ENCODE measurements at places on chromosomes 3 and 15.
A peak's percentile ranks its signal among the peaks of the same experiment; 100 is the strongest.

DNA sequence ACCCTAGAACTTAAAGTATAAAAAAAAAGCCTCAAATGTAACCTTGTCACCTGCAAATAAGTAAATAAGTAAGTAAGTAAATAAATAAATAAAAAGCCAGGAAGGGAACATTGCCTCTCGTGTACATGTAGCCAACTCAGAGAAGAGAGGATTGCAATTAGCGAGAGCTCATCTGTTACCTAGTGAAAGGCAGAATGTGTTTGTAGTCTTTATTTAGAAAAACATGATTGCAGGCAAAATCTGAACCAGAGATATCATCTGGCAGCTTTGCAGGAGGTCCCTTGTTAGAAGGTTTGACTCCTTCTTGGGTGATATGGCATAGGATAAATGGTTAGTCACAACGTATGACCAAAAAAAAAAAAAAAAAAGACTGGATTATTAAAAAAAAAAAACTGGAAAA is 71.6 kb upstream of the SYN2 start:
- DNase-seq: no peak

DNA sequence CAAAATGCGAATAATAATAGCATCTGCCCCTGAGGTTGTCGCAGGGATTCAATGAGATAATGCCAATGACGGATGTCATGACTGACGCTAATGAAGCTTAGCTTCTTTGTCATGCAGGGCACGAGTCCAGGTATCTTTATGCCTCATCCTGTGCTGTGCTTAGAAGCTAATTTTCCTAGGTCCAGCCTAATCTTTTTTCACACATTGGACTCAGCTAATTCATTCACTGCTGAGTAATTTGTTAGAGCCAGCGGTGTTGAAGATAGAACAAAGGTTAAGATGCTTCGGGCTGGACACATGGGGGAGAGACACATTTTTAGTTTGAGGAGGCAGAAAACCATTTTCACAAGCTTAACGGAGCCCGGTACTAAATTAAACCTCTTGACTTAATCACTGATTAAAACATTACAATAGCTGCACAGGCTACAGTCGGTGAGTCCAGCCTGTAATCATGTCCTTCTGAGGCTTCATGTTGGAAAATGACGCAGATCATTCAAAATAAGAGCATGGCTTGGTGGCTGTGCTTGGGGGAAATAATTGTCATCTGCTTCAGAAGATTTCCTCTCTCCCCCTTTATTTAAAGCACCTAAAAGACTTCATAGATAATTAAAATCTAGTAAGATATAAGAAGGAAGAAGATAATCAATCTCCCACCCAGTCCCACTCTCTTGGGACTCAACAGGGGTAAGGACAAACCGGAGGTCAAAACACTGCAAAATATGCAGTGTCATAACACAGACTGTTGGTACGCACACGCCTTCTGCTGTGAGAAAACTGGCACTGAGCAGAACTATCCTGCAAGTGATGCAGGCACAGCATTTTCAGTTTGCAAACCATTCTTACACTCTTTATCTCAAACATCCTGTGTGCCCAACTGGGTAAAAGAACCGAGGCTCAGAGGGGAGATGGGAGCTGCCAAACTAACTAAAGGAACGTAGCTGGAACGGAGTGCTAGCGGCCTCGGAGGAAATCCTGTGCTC is 3.3 kb upstream of the CCDC174 start:
- peak; percentile 31 for DNase-seq

DNA sequence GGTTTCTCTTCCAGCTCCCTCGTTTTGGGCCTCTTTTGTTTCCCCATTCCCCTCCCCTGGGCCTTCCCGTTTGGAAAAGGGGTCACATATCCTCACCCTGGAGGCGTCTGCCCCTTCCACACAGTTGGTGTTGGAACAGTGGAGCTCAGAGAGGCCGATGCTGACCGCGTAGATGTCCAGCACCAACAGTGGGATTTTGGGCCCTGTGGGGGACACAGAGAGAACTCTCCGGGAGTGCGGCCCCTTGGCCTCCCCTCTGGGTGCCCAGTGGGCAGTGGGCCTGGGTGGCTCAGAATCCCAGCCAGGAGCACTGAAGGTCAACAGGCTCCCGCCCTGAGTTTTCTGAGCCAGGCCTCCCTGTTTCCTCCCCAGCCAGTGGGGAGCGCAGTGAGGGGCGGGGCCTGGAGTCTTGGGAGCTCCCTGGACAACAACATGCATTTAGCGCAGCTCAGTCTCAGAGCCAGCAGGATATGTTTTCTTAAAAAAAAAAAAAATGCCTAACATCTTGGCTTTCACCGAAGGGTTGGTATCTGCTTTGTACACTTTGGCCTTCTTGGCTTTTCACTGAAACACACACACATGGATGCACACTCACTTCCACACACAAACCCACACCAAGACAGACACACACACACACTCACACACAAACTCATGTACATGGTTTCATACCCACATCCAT is 670 bp upstream of the ISLR start:
- no peak for DNase-seq

DNA sequence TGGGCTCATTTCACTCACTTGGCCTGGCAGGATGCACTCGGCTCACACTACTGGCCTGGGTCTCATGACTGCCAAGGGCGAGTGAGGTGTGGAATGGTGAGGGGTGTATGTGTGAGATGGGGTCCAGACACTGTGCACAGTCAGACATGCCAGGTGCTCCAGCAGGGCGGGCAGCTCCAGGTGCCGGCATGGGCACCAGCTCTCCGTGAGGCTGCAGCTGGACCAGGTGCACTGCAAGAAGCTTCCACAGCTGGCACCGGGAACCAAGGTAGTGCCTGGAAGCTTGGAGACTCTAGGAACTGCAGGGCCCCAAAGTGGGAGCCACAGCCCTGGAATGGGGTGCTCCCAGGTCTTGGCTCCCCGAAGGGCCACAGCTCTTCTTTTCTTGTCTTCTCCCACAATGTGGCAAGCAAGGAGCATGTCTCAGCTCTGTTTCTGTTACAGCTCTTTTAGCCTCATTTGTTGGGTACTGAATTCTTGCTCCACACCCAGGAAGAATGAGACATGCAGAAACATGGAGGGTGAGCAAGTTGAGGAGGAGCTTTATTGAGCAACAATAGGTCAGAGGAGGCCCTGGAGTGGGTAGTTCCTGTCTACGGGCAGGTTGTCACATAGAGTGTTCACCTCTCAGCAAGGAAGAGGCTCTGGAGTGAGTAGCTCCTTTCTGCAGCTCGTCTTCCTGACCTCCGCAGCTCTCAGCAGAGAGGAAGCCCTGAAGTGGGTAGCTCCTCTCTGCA is 762.8 kb downstream of the CADM2 start:
- no peak for DNase-seq

DNA sequence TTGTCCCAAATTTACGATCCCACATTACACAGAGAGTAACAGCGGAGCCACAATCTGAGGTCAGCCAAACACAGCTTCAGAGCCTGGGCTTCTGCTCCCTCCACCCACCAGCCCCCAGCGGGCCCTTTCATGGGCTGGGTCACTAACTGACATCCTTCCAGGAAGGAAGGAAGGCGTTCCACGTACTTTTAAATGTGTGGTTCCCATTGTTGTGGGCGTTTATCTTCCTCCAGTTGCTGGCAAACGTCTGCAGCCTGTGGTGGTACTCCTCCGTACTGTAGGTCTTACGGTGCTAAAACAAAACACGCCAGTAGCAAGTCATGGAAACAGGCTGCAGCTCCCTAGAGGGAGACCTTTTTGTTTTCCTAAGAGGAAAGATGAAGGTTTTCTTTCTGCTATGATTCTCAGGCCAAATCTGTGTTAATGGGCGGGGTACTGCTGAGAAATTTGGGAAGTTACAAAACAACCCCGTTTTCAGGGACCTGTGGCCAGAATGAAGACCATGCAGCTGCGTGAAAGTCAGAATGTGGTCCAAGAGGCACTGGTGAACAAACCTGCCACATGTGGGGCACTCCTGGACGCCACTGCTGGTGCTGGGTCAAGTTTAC is 7.6 kb downstream of the CTSH start:
- DNase-seq: no peak

- DNase-seq: no peak
These were observed 17.2 kb upstream of the RAP2B start for GRCh38 chr3:153144779-153145178.

DNA sequence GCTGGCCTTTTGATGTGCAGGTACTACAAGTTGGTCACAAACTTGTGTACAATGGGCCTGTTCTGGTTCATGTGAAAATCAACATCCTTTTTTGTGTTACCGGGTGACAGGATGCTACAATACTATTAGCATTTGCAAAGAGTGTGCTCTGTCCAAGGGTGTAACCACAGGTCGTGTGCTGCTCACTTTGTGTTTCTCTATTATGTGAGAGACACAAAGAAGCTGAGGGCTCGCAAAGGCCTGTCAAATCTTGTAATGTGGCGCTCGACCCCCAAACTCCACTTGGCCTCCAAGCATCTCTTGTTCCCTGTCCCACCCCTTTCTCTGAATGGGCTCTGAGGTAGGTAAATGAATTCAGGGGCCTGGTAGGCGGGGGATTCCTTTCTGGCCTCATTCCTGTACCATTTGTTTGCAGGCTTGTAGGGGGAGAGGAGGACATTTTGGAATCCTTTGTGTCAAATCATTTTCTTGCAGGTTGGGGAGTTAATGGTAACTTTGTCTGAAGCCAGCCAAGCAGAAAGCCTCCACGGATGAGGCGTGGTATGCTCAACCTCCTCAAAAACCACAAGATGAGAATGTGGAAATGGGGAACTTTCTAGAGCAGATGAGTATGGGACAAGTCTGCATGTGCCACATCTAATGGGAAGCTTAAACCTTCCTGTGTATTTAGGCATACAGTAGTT is 109.1 kb downstream of the OPA1 start:
- DNase-seq: no peak

DNA sequence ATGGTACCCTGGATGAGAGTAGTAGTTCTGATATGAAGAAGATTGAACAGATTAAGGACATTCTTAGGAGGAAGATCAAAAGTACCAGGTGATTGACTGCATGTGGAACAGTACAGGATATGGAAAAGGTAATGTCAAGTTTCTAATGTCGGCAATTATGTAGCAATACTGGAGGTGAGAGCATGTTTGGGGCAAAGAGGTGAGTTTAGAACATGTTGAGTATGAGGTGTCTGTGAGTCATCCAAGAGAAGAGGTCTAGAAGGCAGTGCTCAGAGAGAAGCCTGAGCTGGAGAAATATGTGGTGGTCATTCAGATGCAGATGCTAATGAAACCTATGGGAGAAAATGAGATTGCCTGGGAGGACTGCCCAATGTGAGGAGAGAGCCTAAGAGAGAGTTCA is 305.6 kb downstream of the ZBTB20 start:
- DNase-seq: no peak

DNA sequence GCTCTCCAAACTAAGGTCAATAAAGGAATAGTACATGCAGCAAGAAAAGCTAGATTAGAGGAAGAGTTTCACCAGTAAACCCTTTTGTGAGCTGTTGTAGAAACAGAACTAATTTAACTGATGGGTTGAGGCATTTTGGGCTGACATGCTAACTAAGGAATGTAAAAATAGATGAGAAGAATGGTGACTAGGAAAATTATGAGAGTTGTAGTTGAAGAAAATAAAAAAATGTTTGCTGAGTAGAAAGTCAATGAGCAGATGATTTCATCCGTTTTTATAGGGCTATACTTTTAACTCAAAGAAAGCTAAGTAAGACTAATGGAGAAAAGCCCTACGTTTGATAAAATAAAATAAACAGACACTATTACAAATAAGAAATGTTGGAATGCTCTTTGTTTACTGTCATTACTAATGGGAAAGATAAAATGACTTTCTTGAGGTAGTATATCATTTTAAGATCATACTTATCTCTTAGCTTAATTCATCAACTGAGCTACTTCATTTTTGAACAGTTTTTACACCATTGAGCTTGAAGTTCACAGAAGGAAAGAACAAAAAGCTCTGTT is 209.4 kb upstream of the DPH6 start:
- DNase-seq: no peak
